Camera-type eye (tissue), 1 donor: ENCODE measurements at places on chromosomes 2 and 18. TPM values are rescaled to one million over a fixed set of nuclear protein-coding genes. Genes with fewer than 3 reads are reported as not detected.

The CROCC2 gene
- total RNA-seq, result 0.16 TPM

The NOSTRIN gene
- 8.8 TPM for total RNA-seq

The TTN gene
- total RNA-seq, result 286 TPM

The ANO7 gene
- total RNA-seq, result 1.4 TPM
